ENCODE measurements at places on chromosomes 13 and 19.

GRCh38 chr19:20247016-20247683, 80.1 kb downstream of the ZNF486 start:
- DNase-seq: peak; percentile 71

DNA sequence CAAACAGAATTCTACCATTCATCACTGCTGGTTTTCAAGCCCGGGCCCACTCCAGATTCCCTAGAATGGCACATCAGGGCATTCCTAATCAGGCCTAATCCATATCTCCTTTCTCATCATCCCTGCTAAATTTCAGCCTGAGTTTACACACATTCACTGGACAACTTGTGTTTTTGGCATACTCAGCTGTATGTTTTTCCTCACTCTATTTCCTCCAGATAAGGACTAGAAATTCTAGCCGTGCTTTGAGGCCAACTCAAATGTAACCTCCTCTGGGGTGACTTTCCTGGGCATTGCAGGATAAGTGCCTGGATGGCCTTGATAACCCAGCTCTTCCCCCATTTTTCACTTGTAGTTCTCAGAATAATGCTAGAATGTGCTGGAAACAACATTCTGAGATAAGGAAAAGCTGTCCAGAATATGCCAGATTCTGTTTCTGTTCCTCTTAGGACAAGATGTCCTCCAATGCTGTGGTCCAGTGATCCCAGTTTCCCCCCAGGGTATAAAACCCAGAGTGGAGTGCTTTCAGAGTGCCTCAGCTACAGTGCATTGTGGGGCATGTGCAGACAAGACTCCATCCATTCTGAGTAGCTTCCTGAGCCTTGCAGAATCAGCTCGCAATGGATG, 66.9 kb upstream of the CLDN10 start:
- DNase-seq: no peak

DNA sequence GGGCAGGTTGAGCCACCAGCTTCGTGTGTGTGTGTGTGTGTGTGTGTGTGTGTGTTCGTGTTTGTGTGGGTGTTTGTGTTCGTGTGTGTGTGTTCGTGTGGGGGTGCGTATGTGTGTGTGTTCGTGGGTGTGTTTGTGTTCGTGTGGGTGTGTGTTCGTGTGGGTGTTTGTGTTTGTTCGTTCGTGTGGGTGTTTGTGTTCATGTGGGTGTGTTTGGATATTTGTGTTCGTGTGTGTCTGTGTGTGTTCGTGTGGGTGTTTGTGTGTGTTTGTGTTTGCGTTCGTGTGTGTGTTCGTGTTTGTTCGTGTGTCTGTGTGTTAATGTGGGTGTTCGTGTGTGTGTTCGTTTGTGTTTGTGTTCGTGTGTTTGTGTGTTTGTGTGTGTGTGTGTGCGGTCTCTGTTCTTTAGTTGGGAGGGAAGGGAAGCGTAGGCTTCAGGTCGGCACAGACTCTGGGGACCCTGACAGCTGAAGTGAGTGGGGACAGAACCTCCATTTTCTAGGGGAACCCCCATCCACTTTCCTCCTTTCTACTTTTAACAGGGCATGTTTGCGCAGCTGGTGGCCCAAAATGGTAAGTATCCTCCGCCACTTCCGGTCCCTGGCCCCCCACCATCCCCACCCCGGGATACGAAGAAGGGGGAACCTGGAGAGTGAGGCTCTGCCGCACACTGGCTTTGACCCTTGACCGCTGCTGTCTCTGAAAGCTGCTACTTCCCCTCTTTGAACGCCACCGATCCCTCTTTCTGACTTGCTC, 1.6 kb downstream of the TNFSF9 start:
- DNase-seq: no peak

GRCh38 chr19:449916-450315, 10.9 kb downstream of the SHC2 start:
- DNase-seq: no peak

GRCh38 chr13:49419276-49419675, 24.6 kb downstream of the CAB39L start:
- no peak for DNase-seq

DNA sequence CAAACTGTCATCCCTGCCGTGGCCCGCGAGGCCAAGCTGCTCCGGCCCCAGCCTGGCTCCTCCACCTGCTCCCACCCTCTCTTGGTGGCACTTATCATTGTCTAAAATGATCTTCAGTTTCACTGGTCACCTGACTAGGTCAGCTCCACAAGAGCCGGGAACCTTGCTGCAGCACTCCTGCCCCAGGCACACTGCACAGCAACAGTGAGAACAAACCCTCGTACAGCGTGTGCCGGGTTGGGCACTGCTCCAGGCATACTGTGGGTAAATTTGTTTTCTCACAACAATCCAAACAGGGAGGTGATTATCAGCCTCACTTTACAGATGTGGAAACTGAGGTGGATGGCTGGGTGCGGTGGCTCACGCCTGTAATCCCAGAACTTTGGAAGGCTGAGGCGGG, 8.9 kb downstream of the DEDD2 start:
- DNase-seq: no peak

DNA sequence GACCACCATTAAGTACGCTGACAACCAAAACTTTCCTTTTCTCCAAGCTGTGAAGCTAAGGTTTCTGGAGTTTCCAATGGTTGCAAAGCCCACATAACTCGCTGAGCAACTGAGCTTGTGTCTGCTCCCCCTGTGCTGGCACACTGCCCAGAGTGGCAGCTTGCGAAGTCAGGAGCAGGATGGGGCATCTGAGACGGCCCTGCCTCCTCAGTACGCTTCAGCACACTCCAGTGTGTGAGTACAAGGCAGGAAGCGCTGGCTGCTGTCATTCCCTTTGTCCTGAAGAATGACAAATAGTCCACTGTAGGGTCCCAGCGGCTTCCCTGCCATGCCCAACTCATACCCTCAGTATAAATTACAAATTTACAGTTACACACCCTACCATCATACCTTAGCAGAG, 51.5 kb downstream of the SKA3 start:
- peak; percentile 94 for DNase-seq

- DNase-seq: no peak
These were observed 205.1 kb upstream of the SOX1 start for GRCh38 chr13:111861766-111862366.

DNA sequence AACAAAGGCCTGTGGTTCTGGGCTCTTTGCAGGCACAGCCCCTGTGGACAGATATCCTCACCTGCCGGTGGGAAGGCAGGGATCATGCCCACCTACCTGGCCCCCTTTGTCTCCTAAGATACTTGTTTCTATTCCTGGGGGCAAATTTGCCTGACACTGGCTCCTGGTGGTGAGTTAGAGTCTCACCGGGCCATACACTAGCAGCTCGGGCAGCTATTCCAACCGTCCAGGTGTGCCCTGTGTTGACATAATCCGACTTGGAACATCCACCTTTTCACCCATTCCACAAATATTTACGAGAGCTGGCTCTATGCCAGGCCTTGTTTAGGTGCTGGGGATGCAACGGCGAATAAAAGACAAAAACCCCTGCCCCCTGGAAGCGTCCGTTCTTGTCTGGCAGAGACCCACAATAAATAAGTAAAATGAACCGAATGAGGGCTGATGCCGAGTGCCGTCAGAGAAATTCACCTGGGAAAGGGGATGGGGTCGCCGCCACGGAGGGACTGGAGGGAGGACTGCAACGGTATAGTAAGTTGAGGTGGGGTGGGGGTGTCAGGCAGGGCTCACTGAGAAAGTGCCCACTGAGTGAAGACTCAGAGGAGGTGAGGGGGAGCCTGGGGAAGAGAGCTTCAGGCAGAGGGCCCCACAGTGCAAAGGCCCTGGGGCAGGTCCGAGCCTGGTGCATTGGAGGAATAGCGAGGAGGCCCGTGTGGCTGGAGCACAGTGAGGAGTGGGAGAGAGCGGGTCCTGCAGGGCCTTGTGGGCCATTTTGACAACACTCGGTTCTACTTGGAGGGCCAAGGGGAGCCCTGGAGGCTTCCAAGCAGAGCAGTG, 43.2 kb upstream of the RANBP3 start:
- DNase-seq: no peak

DNA sequence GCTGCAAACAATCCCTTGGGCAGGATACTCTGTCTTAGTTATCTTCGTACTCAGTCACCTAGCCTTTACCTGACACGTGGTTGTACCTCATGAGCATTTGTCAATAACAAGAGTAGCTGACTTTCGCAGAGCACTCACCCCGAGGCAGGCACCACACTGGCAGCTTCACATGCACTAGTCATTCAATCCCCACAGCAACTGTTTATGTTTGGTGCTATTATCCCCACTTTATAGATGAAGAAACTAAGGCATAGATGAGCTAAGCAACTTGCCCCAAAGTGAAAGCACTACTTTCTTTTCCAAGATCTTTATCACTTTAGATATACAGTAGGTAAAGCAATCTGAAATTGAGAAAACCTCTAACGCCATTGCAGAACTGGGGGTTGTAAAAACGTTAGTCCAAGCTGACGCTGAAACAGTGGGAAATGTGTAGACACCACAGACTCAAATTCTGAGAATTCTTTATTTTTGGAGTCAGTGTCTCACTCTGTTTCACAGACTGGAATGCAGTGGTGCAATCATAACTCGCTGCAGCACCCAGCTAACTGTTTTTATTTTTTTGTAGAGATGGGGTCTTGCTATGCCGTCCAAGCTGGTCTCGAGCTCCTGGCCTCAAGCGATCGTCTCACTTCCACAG, 446.0 kb downstream of the FOXO1 start:
- no peak for DNase-seq

DNA sequence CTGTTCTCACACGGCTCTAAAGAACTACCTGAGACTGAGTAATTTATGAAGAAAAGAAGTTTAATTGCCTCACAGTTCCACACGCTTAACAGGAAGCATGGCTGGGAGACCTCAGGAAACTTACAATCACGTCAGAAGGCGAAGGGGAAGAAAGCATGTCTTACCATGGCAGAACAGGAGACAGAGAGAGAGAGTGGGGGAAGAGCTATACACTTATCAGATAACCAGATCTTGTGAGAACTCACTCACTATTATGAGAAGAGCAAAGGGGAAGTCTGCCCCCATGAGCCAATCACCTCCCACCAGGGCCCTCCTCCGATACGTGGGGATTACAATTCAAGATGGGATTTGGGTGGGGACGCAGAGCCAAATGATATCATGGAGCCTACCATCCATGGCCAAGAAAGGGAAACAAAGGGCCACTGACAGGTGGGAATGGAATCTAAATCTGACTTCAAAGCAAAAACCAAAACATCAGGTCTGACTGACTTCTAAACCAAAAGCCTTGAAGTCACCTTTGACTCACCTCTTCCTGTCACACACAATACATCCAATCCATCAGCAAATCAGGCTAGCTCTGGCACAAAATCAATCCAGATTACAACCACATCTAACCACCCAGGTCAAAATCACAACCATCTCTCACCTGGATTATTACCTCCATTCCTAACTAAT, 189.7 kb downstream of the ENOX1 start:
- DNase-seq: no peak

DNA sequence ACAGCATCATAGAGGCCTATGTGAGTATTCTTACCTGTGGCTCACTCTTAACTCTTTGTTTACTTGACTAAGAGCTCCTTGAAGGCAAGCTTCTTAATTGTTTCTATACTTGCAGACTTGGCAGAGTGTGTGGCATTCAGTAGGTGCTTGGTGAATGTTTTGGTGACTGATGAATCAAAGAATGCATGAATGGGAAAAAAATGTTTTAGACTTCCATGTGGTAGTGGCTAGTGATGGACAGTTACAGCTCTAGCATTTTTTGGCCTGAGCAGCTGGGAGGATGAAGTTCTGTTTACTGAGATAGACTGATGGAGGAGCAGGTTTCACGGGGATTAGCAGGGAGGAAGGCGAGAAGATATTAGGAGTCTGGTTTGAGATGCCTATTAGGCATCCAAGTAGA, 13.6 kb downstream of the HAS1 start:
- DNase-seq: no peak

GRCh38 chr19:30806311-30806710, 434.1 kb downstream of the ZNF536 start:
- DNase-seq: no peak

DNA sequence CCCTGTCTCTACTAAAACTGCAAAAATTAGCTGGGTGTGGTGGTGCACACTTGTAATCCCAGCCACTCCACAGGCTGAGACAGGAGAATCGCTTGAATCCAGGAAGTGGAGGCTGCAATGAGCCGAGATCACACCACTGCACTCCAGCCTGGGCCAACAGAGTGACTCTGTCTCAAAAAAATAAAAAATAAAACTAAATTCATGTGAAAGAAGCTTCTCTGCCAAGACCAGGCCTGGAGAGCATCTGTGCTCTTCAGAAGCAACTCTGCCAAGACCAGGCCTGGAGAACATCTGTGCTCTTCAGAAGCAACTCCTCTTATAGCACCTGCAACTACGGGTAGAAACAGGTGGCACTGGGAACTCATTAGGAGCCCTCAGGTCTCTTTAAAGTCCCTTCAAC, 37.7 kb downstream of the CRYL1 start:
- no peak for DNase-seq

- no peak for DNase-seq
These were observed 826.9 kb upstream of the PCDH9 start for GRCh38 chr13:68056816-68057710.

DNA sequence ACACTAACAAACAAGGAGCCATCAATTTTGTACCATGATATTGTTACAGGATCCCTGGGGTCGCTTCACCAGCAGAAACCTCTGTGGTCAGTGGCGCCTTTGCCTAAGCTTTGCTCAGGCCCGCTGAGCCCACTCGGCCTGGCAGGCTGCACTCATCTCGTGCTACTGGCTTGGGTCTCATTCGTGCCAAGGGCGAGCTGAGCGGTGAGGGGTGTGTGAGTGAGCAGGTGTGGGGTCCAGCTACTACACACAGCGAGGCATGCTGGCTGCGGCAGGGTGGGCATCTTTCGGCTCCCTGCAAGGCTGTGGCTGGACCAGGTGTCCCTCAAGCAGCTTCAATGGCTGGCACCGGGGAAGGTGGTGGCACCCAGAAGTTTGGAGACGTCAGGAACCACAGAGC, 19.1 kb downstream of the CPB2 start:
- DNase-seq: no peak

GRCh38 chr19:42129399-42130253, 2.6 kb downstream of the POU2F2 start:
- DNase-seq: peak; percentile 48

DNA sequence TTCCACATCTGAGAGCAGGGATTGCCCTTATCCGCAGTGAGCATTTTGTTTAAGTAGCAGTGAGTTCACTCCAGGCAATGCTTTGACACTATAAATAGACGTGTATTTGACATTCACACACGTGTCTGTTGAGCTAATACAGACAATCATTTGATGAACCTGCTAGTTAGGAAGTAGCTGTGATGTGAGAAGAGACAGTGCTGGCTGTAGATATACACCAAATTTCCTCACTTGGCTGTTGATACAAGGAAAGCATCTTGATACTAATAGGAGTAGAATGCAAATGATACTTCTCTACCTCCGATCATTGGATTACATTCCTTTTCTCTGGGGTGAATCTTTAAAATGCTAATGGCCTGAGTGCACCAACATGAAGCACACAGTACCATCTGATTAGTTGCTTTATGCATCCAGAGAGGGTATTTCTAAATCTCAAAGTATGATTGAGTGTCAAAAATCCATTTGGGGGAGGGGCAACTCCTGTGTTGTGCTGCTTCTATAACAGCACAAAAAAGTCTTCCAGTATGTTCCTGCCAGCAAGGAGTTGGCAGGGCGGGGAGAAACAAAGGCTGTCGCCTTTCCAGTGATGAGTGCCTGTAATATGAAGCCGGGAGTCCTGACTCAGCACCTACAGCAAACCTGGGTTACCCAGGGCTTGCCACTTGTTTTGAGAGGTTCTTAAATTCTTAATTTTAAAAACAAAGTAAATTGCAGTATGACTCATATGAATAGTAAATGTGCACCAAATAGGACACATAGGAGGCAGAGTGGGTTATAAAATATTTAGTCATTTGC, 7.0 kb downstream of the CUL4A start:
- DNase-seq: peak; percentile 16

Measured in NCI-H82 (cell line).